ENCODE measurements at places on chromosomes 12 and 14. TPM values are rescaled to one million over a fixed set of nuclear protein-coding genes. Genes with fewer than 3 reads are reported as not detected.

NXPH4 gene
- 2.7 TPM for total RNA-seq

GRCh38 chr12:14327711-14328110 is 37.8 kb upstream of the ATF7IP start:
- DNase-seq: no peak

GRCh38 chr12:14611640-14612203 is 44.0 kb upstream of the PLBD1 start:
- DNase-seq: no peak

DNA sequence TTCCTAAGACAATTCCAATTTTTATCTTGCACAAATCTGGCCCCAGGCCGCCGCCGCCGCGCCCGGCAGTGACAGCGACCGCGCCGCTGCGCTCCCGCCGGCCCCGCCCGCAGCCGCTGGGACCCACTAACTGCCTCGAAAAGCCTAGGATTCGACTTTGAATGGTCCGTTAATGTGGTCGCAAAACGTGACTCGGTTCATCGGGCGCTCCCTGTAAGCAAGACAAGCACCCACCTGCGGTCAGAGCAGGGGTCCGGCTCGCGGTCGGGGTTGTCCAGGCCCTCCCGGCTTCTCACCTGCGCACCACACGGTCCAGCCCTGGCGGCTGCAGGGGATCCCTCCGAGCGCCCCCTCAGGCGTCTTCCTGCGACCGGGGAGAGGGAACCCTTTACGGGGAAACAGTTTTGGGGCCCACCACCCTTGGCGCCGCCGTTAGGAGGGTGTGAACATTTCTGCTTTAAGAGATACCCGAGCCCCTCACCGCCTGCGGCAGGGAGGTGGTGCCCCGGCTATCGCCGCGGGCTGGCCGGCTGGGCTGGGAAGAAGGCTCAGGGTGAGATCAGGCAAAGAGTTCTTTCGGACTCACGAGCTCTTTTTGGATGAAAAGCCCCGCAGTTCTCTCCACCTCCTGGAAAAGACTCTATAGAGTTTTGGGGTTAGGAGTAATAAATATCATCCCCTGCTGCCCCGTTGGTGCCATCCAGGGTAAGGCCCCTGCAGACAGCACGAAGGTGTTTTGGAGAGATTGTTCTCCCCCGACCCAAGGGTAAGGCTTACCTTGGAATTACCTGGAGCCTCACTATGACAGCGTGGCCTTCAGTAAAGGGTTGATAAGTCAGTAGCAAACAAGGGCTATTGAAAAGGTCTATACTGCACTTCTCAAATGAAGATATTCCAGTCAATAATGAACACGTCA is 13.6 kb upstream of the FOXJ2 start:
- peak; percentile 63 for DNase-seq

- no peak for DNase-seq
Measured at GRCh38 chr12:94753036-94753679, 102.8 kb upstream of the TMCC3 start.

DNA sequence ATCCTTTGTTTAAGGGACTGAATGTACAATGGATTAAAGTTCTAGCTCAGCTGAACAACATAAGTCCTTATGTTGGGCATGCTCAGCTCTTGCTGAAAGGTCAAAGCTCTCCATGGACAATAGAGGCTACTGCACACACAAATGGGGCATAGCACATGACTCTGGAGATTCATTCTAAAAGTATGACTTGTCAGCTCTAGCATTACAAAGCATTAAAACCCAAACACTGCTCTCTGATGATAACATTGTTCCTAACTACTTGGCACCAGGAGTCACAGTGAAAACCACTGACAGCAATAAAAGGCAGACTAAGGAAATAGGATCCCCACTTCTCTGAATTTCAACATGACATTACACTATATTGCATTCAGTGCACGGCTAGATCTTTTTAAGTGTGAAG is 21.9 kb upstream of the FSCB start:
- DNase-seq: no peak

CLEC7A gene
- not detected for total RNA-seq
